ENCODE measurements at places on chromosomes 7 and 10.

DNA sequence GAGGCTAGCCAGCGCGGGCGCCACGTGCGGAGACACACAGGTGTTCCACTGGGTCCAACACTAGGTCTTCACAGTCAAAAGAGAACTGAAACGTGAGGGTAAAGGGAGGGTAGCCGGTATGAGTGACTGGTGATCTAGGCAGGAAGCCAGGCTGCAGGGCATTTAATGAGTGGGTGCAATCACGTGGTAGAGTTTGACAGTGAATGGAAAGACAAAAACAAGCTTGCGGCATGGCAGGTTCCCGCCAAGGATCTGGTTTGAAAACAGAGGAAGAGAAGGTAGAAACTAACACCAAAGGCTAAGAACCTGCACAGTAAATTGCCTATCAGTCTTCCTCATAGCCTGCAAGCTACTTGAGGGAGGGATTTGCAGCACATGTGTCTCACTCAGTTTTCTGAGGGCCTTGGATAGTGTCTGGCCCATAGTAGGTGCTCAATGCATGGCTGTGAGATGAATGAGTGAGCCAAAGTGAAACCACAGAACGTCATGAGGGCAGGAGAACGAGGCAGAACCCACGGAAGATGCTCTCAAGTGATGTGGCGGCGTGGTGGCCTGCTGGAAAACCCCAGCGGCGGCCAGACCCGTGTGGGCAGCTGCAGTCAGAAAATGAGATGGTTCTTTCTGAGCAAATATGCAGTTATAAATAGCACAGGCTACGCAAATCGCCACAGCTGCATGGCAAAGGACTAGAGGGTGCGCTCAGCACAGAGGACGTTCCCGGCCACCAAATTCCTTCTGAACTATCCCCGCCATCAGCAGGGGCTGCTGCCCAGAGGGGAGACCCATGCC, 183.6 kb upstream of the NFE2L3 start:
- no peak for DNase-seq

- no peak for DNase-seq
These were observed 132.8 kb downstream of the POLR1F start for GRCh38 chr7:19575909-19576557.

DNA sequence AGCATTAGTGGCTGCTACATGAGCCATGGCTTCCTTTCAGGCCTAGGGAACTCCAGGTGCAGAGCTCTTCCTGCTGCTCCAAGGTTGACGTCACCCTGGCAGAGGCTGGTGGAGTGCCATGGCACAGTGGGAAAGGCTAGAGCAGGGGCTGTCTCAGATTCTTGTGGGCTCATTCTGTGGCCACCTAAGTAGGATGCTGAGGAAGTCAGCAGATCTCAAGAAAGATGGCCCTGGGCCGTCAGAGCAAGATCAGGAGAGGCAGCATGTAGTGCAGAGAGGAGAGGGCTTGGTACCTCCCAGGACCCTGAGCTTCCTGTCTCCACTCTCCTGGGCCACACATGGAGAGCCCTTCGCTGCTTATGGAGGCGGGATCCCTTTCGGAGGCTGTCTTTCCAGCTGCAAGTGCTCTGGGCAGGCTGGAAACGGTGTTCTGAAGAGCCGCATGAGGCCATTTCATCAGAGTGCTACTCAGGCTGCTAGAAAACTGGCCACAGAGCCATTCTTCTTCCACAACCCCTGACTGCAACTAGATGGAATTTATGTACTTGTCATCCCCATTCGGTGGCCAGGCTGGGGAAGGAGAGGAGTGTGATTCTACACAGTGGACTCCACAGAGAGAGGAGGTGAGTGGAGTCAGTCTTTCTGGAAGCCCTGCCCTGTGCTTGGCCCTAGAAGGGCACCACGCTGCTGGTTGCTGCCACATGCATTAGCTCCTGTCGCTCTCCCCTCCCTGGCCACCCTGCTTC, 304.2 kb downstream of the RPS24 start:
- no peak for DNase-seq

GRCh38 chr10:81040031-81040430, 502.3 kb downstream of the SH2D4B start:
- DNase-seq = no peak
